ENCODE measurements at places on chromosomes 4 and X.

GRCh38 chr4:35151816-35152572 is 1092.3 kb downstream of the ARAP2 start:
- no peak for DNase-seq

- no peak for DNase-seq
These were observed 20.1 kb upstream of the UVSSA start for GRCh38 chr4:1326751-1327525.

GRCh38 chr4:42398171-42398870 is 1.0 kb downstream of the SHISA3 start:
- DNase-seq = no peak

- DNase-seq = no peak
These were observed 292.9 kb downstream of the TLL1 start for GRCh38 chr4:166165829-166166420.

GRCh38 chr4:119559044-119559647 is 69.5 kb downstream of the PDE5A start:
- DNase-seq = no peak

GRCh38 chr4:140790765-140791164 is 34.6 kb upstream of the TBC1D9 start:
- DNase-seq = no peak

GRCh38 chr4:3498901-3499510 is 33.2 kb downstream of the LRPAP1 start:
- no peak for DNase-seq

- no peak for DNase-seq
These were observed 153.9 kb downstream of the PCDH18 start for GRCh38 chr4:137378393-137378792.

- DNase-seq = no peak
These were observed 58.6 kb upstream of the GK2 start for GRCh38 chr4:79466621-79467020.

- DNase-seq = no peak
These were observed 124.9 kb downstream of the CBLL2 start for GRCh38 chrX:22397566-22397965.

DNA sequence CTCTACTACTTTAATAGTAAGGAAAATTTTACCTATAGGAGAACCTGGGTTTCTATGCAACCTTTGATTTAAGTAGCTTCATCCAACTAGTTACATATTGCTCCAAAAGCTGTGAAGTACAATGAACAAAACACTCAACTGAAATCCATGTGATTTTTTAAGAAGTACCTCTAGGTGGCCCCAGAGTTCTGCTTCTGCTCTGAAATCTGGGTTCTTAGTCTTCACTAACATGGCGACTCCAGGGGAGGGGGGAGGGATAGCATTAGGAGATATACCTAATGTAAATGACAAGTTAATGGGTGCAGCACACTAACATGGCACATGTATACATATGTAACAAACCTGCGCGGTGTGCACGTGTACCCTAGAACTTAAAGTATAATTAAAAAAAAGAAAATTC is 73.4 kb upstream of the MAGEB2 start:
- no peak for DNase-seq

DNA sequence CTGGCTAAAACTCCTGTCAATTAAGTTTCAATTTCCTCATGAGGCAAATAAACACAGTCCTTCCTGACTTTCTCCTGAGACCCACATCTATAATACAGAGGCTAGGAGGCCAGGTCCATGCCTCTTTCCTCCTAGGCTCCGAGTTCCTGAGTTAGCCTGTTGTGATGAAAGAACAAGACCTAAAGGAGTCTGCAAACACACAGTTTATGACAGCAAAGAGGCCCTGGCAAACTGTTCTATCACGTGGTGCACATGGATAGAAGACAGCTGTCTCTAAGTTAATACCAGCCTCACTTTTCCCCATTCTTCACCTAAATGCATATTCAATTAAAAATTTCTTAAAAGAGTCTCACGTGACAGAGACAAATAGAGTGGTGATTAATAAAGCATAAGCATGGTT is 145.2 kb downstream of the TET2 start:
- DNase-seq = no peak

DNA sequence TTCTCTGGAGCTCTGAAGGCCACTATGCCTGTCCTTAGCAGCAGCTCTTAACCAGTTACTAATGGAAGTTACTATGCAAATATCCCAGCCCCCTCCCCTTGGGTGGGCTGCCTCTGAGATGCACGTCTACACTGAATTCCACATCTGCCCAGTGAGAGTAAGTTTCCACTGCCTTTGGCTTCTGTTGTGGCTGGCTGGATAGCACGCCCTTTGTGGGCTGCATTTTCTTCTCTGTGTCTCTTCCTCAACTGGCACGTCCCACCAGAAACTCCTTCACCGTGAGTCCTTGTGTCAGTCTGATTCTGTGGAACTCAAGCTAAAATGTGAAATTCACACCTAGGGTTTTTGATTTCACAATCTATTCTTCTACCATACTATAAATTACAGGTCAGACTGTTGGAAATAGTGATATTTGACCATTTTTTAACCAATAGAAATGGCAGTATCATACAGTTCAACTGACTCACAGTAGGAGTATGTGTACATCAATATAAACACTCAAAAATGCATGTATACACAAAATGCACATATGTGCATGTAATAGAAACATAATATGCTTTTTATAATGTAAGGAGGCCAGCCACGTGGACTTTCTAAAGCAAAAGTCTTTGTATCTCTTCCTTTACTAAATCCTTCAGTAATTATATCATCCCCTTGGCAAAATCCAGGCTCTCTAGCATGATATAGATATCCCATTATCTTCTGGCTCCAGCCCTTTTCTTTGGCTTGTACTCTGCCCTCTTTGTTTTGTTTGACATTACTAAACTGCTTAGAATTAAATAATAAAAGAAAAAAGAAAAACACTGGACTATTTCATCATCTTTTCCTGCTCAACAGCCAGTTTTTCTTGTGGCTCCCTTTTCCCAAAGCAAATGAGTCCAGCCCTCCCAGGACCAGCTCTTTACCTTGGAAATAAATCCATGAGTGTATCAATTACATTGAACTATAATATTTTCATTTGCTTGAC is 33.2 kb upstream of the LDB2 start:
- no peak for DNase-seq
